ENCODE measurements at places on chromosomes 3 and 15.

DNA sequence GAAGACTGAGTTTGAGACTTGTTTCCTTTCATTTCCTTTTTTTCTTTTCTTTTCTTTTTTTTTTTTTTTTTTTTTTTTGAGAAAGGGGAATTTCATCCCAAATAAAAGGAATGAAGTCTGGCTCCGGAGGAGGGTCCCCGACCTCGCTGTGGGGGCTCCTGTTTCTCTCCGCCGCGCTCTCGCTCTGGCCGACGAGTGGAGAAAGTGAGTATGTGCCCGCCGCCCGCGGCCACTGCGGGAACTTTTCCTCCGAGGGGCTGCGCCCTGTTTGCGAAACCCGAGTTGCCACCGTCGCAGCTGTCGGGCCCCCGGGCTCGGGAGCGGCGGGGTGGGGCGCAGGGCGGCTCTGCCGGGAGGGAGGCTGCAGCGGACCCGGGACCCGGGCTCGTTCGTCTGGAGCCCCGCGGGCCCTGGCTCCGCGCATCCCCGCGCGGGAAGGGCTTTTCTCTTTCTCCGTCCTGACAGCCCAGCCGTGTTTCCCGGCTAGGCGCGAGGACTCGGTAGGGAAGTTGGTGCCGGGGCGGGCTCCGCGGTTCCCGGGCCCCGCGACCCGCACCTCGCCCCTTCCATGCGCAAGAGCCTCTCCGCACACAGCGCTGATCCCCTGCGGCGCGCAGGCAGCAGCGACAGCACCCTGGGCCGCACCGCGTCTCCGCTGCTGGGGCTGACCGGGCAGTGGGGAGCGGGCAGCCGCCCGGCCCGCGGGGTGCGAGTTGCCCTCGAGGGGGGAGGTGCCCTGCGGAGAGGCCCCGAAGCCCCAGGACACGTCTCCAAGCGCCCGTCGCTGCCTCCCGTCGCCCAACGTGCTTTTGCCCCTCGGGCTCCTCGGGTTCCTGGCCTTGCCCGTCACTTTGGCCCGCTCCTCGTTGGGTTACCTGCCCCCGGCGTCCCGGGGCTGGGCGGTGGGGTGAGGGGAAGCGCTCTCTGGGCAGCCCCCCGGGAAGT is 1.4 kb downstream of the IGF1R start:
- DNase-seq = no peak

- no peak for DNase-seq
Measured at GRCh38 chr3:186097663-186098451, 11.0 kb downstream of the ETV5 start.

GRCh38 chr3:189277711-189278110 is 105.9 kb downstream of the TPRG1 start:
- no peak for DNase-seq

DNA sequence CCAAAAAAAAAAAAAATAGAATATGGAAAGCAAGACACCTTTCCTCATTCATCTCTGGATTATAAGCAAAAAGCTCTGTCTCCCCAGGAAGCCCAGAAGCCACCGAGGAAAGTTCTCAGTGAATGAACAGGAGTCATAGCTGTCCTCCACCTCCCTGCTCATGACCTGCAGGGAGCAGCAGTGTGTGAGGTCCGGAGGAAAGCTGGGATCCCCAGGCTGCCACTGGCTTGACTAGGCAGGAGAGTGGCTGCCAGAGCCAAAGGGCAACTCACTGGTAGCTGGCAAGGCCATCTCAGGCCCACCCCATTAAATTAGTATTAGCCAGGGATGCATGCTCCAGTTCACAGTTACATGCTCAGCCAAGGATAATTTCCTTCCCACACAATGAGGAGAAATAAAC is 191.6 kb upstream of the STT3B start:
- DNase-seq = no peak

- no peak for DNase-seq
Measured at GRCh38 chr15:50627351-50628055, 59.1 kb downstream of the TRPM7 start.

DNA sequence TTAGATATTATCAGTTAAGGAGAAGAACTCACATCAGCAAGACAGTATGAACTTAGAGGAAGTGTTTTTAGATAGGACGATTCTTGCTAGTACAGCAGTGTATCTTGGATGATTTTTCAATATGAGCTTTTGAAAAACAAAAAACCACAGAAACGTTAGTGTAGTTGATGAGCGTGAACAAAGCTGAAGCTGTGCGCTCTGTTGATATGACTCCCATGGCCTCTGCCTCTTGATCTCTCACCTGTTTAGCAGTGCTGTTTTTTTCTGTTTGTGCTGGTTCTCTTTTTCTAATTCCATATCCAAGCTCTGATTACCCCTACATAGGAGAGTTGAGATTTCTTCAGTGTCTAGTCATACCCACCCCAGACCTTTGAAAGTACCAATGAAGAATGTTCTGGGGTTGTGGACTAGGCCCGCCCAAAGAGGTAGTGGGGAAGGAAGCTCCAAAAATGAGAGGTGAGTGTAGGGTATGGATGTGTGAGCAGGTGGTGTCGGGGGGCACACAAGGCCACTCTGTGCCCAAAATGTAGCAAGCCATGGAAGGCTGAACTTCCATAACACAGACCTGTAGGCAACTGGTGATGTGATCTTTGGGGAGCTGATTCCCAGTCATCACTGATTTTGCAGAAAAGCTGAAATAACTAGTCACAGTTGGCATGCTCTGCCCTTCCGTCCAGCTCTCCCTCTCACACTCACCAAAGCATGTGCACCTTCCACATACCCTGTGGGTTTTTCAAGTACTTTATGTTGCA is 20.0 kb upstream of the CMTM7 start:
- DNase-seq = no peak

GRCh38 chr3:60217156-60217911 is 1033.9 kb downstream of the FHIT start:
- DNase-seq = no peak

- DNase-seq = no peak
Measured at GRCh38 chr3:186826976-186827857, 15.3 kb upstream of the ADIPOQ start.

DNA sequence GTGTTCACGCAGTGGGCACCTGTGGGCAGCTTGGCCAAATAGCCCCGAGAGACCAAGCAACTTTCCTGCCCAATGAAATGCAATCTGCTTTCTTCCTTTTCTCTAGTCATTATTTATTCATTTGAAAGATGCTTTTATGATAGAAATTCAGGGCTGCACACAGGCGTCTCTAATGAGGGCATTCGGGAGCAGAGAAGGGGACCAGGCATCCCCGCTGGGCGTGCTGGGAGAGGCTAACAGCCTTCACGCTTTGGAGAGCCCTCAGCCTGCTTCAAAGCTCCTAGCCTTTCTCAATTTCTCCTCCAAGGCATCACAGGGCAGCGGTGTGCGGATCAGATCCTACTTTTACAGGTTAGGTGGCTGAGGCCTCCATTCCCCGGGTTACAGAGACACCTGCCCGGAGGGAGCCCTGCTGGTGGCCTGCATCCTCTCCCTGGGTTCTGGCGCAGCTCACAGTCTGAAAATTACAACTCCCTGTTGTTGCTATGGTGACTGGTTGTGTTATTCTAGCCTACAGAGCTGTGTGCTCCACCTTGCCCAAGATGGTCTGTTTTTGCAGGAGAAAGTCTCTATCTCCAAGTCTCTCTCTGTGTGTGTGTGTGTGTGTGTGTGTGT is 21.8 kb upstream of the KLF13 start:
- DNase-seq = no peak
